ENCODE measurements at places on chromosomes 5 and 9.

DNA sequence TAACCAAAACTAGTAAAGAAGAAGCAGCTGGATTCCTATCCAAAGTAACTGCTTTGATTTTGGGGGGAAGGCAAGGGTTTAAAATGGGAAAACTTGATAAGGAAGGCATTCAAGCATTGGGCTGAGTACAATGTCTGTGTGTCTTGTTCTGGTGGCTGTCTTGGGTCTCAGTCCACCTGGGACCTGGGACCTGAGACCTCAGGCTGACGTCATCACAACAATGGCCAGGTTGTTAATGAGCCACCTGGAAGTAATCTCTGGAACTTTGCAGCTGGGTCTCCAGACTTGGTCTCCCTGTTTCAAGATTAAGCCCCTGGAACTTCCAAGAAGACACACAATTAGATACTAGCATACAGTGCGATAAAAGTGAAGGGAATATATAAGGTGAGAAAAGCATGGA, 157.5 kb downstream of the PIK3R1 start:
- no peak for DNase-seq

- no peak for DNase-seq
Measured at GRCh38 chr9:129864991-129865647, 29.9 kb downstream of the USP20 start.

- DNase-seq = no peak
Measured at GRCh38 chr9:88736136-88736637, 201.2 kb downstream of the NXNL2 start.

DNA sequence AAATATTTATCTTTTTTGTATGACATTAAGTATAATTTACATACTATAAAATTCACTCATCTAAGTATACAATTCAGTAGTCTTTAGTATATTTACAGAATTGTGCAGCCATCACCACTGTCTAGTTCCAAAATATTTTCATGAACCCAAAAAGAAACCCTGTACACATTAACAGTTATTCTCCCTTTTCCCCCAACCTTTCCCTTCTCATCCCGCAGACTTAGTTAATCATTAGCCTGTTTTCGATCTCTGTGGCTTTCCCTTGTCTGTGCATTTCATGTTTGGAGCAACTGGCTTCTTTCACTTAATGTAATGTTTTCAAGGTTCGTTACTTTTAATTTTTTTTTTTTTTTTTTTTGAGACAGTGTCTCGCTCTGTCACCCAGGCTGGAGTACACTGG, 37.5 kb downstream of the MTREX start:
- no peak for DNase-seq

DNA sequence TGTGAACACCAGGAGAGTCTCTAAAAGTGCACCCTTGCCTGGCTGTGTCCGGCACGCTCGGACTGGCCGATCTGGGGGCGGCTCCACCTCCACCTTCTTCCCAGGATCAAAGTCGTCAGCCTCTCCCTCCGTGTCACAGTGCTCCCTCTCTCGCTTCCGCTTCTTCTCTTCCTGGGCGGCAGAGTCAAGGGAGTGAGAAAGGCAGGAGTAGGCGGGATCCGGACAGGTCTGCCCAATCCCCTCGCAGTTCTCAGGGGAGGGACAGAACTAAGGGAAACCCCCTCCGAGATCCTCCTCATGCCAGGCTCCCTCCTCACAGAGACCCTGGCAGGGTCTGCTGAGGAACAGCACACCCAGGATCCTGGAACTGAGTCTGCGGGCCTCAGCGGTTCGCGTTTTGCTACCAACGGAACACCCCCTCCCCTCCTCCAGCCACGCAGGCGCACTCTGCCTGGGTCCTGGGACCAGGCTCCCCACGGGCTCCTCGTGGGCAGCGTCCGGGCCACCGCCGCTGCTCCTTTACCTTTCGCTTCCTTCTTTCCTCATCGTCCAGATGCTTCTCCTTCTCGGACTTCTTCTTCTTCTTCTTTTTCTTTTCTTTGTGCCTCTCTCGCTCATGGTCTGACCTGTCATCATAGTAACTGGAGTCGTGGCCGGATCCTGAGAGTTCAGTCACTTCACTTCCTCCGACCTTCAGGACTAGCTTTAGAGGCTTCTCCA, 1.3 kb downstream of the BRD9 start:
- no peak for DNase-seq

- DNase-seq = no peak
Measured at GRCh38 chr5:140298183-140298601, 4.7 kb downstream of the PFDN1 start.

GRCh38 chr9:5449521-5450358, 602 bp upstream of the CD274 start:
- no peak for DNase-seq
